AG10803 (cell line): ENCODE measurements at places on chromosomes 13 and 19.
A peak's percentile ranks its signal among the peaks of the same experiment; 100 is the strongest.

DNA sequence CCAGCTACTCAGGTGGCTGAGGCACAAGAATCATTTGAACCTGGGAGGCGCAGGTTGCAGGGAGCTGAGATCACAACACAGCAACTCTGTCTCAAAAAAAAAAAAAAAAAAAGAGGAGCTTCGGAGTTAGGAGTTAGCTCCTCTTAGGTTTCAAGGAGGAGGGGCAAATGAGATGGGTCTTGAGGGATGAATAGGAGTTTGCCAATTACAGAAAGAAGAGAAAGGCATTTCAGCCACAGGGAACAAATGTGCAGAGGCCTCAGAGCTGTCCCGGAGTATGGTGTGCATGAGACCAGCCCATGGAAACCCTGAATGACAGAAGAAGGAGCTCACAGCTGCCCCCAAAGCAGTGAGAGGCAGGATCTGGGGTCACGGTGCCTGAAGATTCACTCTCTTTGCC lies 24.6 kb downstream of the TLE2 start:
- DNase-seq: no peak

- no peak for DNase-seq
Observed at GRCh38 chr13:51097353-51098043, 13.6 kb downstream of the C13orf42 start.

DNA sequence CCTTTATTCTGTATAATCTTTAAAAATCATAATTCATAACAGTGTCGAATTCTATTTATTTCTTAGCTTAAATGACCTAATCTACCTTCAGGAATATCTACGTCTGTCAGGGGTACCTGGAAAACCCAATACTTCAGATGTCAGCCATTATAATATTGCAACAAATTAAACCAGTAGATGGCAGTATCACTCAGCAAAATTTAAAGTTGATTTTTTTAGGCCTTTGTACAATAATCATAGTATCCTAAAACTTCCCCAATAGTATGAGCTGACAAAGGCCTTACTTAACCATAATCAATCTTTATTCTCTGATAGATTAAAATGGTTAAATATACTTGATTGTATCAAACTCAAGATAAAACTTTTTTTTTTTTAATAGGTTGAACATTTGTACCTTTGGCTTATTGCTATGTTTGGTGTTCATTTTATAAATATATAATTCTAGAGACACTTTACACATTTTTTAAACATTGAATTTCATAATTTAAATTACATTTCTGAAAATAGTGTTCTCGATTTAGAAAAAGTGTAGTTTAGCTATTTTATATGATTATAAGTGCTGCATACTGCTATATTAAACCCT lies 830.2 kb upstream of the SPRY2 start:
- peak; percentile 2 for DNase-seq

- DNase-seq: no peak
Observed at GRCh38 chr13:84187626-84188025, 305.4 kb upstream of the SLITRK1 start.

GRCh38 chr19:45103508-45104319 lies 10.7 kb downstream of the PPP1R37 start:
- no peak for DNase-seq

DNA sequence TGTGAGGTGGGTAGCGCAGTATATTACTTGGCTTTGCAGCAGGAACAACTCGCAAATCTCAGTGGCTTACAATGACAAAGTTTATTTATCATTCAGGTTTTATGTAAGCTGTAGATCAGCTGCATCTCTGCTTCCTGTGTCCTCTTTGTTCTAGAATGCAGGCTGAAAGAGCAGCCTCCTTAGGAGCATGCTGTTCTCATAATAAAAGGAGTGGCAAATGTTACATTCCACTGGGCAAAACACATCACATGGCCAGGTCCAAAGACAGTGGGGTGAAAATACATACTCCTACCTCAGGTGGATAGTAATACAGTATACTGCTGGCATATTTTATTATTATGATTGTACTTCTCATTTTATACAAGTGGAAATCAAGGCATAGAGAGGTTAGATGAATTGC lies 1.2 kb upstream of the CSNK1A1L start:
- no peak for DNase-seq

- DNase-seq: no peak
Observed at GRCh38 chr19:6099599-6099998, 10.7 kb downstream of the RFX2 start.

- DNase-seq: no peak
Observed at GRCh38 chr19:51593138-51593890, 22.2 kb downstream of the ZNF175 start.

DNA sequence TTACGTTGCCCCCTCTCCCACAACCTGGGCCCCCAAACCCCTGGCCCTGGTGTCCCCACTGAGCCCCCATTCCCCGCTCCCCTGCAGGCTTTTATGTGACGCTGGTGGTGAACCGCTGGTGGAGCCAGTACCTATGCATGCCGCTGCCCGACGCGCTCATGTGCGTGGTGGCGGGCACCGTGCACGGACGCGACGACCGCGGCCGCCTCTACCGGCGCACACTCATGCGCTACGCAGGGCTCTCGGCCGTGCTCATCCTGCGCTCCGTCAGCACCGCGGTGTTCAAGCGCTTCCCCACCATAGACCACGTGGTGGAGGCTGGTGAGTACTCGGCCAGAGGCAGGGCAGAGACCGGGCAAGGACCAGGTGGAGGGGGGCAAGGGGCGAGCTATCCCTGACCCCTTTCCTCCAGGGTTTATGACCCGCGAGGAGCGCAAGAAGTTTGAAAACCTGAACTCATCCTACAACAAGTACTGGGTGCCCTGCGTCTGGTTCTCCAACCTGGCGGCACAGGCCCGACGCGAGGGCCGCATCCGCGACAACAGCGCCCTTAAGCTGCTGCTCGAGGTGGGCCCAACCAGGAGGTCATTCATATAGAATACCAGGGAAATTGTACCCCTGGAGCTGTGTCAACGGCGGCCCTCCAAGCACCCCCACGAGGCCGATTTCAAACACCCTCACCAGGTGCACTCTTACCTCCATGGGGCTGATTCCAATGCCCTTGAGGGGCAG lies 3.0 kb downstream of the BEST2 start:
- DNase-seq: no peak

DNA sequence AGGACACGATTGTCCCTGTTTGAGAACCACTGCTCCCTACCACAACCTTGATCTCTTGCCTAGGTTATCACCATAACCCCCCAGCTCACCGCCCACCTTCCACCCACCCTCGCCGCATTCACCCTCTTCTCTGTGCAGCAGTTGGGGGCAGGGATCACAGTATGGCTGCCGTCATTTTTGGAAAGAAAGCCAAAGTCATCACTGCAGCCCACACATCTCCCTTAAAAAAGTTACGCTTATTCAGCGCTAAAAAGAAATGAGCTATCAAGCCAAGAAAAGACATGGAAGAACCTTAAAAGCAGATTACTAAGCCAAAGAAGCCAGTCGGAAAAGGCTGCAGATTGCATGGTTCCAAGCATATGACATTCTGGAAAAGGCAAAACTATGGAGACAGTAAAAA lies 10.5 kb upstream of the PPP6R1 start:
- DNase-seq: no peak

GRCh38 chr13:114323349-114323748 lies 9.0 kb downstream of the CHAMP1 start:
- no peak for DNase-seq

DNA sequence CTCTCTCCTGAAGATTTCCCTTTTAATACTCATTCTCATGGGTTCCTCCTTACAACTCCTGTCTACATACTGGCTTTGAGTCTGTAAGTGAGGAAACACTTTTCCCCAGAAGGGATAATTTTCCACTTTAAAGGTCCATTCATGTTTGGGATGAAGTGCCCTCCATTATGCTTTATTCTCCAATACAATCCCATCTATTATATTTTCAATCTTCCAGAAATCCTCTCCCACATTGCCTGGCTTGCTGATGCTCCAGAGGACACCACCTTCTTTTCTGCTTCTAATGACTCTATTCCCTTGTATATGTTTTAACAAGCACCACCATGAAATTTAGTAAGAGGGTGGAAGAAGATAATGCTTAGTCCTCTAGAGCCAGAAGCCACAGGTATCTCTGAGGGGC lies 92.7 kb upstream of the NBEA start:
- no peak for DNase-seq

GRCh38 chr13:94705081-94706030 lies 7.0 kb downstream of the SOX21 start:
- no peak for DNase-seq

DNA sequence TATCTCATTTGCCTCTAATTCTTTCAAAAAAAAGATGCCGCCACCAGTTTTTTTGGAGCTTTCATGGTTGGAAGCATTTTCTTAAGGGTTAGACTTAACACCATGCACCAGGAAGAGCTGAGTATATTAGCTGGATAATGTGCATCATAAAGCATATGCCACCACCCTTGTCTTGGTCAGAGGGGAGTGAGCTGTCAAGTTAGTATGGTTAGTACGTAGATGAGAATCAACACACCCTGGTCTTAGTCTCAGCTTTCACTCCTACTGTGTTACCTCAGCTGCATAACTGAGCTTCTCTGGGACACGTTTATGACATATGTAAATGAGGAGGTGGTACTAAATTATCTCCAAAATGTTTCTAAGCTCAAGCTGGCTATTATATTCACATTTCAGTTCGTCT lies 415.6 kb downstream of the DCT start:
- DNase-seq: no peak

DNA sequence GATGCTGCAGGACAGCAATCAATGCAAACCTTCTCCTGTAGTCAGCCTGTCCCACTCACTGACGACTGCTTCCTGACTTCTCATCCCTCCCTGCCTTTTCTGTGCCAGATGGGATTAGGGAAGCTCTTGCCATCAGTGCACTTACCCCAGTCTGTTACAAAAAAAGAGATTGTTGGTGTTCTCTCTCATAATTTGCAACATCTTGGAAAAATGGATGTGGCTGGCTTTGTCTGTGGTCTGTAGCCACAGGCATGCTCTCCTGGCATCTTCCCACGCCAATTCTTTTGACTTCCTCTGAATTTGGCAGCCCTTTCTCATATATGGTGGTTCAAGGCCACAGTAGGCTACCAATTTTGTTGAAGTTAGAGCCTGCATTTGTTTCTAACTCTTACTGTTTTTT lies 11.6 kb upstream of the HTR2A start:
- DNase-seq: peak; percentile 99

- no peak for DNase-seq
Observed at GRCh38 chr19:33639035-33639681, 17.4 kb downstream of the CHST8 start.

DNA sequence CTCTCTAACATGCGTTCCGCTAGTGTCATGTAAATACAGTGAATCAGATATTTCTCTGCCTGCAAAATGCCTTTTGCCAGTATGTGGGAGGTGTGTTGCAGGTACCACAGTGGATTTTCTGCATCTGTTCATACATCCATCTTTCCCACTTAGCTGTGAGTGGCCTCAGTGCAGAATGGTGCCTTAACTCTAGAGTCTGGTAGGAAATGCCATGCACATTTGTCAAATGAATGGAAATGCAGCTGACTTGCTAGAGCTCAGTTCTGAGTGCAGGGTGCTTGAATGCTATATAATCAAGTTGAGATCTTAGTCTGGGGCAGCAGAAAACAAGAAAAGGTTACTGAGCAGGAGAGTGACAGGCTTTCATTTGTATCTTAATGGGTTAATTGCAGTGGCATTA lies 68.2 kb downstream of the LRCH1 start:
- no peak for DNase-seq

DNA sequence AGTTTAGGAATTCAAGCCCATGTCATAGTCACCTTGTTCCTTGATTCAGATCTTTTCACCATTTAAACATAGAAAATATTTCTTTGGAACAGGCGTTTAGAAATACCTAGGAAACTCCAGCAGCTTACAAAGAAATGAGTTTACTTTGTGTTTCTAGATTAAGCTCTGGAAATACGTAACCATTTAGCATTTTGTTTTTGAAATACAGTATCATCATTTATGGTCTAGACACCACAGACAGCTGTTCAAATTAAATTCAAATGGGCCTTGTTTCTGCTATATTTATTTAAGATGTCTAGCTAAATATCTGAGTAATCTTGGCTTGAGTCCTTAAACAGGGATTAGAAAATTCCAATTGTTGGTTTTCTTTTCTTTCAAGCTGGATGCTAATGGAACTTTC lies 228.5 kb downstream of the NDFIP2 start:
- DNase-seq: peak; percentile 83

GRCh38 chr13:98222081-98222554 lies 45.0 kb upstream of the RNF113B start:
- peak; percentile 71 for DNase-seq

DNA sequence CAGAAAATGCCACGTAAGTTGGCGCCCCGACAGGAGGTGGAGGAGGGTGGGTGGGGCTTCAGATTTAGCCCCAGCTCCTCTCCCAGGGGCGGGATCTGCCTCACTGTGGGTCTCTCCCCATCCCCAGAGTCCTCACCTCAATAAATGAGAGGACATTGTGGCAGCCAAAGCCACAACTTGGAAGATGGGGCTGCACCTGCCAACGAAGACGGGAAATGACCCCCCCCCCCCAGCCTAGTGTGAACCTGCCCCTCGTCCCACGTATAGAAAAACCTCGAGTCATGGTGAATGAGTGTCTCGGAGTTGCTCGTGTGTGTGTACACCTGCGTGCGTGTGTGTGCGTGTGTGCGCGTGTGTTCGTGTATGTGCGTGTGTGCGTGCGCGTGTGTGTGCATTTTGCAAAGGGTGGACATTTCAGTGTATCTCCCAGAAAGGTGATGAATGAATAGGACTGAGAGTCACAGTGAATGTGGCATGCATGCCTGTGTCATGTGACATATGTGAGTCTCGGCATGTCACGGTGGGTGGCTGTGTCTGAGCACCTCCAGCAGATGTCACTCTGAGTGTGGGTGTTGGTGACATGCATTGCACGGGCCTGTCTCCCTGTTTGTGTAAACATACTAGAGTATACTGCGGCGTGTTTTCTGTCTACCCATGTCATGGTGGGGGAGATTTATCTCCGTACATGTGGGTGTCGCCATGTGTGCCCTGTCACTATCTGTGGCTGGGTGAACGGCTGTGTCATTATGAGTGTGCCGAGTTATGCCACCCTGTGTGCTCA lies 1.5 kb upstream of the TRAPPC5 start:
- no peak for DNase-seq

- DNase-seq: no peak
Observed at GRCh38 chr13:111017755-111018459, 97.2 kb upstream of the ARHGEF7 start.

DNA sequence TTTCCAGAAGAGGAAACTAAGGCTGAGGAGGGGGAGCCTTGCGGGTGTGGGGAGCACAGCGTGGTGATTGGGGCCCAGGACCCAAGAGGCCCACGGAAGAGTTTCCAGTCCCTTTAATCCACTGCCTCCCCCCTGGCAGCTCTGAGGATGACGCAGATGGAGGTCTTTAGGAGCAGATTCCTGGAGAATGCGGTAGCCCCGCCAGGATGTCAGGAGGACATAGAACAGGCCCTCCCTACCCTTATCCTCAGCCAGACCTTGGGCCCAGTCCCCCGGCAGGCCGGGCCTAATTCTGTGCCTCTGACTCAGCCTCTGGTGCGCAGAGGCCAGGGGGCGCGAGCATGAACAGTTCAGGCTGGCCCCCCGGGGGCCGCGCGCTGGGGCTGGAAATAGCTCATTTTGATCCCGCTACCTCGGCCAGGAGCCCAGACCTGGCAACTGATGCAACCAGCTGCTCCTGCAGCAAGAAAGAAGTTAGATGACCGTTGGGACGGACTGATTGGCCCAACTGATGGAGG lies 461 bp upstream of the HSPB6 start:
- DNase-seq: peak; percentile 88

- no peak for DNase-seq
Observed at GRCh38 chr19:3516675-3517207, 10.6 kb downstream of the FZR1 start.
